ENCODE measurements at places on chromosomes 5 and 9.

DNA sequence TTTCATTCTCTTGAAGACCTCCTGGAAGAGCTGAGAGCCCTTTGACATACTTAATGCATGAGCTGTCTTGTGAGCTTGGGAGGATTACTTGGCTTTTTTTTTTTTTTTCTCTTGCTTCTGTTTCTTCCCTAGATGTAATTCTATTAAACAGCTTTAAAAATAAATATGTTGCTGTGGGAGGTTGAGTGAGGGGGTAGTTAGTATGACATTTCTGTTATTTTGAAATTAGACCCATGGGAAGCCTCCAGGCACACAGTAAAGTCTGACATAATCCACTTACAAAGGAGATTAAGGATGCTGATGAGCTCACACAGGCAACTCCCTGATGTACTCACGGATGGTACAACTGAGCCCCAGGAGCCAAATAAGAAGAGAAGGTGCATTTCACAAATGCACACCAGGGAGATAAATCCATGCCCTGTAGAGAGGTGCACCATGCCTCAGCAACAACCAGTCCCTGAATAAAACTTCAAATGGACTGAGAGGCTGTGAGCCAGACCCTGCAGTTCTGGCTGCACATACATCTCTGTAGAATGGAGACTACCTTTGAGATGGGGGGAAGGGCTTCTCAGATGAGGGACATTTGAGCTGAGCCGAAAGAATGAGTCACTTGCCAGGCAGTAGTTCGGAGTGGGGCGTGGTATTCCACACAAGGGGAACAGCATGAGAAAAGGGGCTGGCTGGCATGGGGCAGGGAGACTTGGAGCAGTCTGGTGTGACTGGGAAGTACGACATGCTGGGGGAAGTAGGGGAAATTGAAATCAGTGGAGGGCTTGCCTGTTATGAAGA is 68.7 kb downstream of the ACTL7B start:
- H3K4me3 ChIP-seq, result no peak overlapping the region
- no peak for DNase-seq
- no peaks in the 10 kb centered on the region for H3K4me1 ChIP-seq
- H3K36me3 ChIP-seq, result no peaks in the 10 kb centered on the region

DNA sequence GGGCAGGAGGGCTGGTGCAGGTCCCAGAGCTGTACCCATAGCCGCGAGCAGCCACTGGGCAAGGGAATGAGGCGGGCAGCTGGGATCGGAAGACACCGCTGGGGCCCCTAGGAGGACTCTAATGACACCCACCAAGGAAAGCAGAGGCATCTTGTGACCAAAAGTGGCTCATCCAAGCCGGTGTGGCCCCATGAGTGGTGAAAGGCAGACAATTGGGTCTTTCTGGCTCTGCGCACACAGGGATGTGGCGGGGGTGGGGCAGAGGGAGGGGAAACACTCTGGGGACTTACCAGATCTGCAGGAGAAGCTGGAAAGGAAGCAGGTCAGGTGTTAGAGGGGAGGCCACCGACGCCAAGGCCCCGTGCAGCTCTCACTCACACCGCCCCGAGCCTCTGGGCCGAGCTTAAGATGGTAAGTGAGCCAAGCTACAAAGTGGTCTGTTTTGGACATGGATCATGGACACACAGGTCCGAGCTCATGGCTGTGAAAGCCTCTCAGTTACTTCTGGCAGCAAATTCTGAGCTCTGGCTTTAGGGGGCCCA is 42.3 kb upstream of the SARDH start:
- H3K4me1 ChIP-seq, result peaks cover 9% of the 10 kb centered on the region
- no peak overlapping the region for H3K27ac ChIP-seq

DNA sequence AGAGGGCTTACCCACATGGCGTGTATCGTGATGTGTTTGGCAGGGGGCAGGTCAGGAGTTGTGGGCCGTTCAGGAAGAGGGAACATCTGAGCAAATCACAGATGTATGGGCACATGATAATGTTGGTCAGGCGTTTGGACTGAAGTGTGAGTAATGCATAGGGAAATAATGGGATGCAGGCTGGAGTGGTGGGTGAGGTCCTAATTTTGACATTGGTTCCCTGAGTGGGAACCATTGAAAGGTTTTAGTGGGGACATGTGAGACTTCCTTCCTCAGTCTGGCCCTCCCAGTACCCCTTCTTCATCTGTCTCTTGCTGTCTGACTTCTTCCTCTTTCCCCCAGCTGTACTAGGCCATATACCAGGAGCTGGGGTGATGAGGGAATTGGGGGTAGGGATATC is 7.6 kb downstream of the OTULIN start:
- H3K27ac ChIP-seq, result peak overlapping the region; percentile 29
- DNase-seq, result no peak
- H3K27me3 ChIP-seq, result no peaks in the 10 kb centered on the region
- H3K36me3 ChIP-seq, result no peaks in the 10 kb centered on the region

DNA sequence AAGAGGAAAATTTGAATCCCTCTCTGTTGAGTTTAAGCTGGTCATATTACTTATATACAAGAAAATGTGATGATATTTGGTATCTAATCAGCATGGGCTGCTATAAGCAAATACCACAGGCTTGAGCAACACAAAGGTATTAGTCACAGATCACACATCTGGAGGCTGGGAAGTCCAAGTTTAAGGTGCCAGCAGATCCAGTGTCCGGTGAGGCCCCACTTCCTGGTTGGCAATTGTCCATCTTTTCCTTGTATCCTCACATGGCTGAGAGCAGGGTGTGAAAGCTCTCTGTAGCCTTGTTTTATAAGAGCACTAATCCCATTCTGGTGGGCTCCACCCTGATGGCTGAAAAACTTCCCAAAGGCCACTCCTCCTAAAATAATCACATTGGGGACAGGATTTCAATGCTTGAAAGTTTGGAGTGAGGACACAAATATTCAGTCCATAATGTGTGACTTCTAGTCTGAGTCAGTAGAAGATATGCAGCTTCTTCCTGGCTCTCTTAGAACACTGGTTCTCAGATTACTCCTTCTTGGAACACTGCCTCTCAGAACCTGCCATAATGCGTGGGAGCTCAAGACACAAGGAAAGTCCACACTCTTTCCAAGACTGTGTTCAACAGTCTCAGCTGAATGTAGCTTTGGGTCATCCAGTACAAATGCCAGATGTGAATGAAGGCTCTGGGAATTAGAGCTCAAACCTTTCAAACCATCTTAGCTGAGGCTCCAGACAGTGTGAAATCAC is 124.1 kb downstream of the PRDM9 start:
- no peaks in the 10 kb centered on the region for H3K36me3 ChIP-seq
- no peaks in the 10 kb centered on the region for H3K4me1 ChIP-seq
- H3K27me3 ChIP-seq, result no peaks in the 10 kb centered on the region
- H3K4me3 ChIP-seq, result no peak overlapping the region
- no peak overlapping the region for H3K27ac ChIP-seq

DNA sequence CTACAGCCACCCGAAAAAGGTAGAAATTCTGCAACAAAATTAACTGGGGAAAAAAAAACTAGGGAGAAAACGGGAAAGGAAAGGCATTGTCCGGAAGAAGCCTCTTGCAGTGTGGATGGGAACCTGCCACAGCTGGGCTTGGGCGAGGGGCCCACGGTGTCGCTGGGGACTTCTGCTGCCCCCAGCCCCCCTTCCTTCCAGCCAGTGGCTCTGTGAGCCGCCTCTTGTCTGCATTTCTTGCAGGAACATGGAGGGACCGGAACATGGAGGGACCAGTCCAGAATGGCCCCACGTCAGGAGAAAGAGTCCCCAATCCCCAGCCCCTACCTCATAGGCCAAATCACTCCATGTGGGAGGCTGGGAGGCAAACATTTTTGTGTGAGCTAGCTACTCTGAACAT is 36.9 kb upstream of the EXOC3 start:
- H3K4me3 ChIP-seq, result no peak overlapping the region
- no peak overlapping the region for H3K27ac ChIP-seq
- no peaks in the 10 kb centered on the region for H3K36me3 ChIP-seq
- no peaks in the 10 kb centered on the region for H3K4me1 ChIP-seq

- no peak overlapping the region for H3K4me3 ChIP-seq
- H3K27ac ChIP-seq, result no peak overlapping the region
- no peaks in the 10 kb centered on the region for H3K4me1 ChIP-seq
- peak; percentile 57 for DNase-seq
Measured at GRCh38 chr9:108761655-108762347, 94.0 kb downstream of the ACTL7B start.

DNA sequence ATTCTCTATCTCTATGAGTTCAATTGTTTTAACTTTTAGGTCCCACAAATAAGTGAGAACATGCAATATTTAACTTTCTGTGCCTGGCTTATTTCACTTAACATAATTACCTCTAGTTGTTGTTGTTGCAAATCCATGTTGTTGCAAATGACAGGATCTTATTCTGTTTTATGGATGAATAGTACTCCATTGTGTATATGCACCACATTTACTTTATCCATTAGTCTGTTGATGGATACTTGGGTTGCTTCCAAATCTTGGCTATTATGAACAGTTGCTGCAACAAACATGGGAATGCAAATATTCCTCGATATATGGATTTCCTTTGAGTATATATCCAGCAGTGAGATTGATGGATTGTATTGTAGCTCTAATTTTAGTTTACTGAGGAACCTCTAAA is 36.3 kb downstream of the MEGF9 start:
- no peaks in the 10 kb centered on the region for H3K36me3 ChIP-seq
- no peak for DNase-seq
- no peak overlapping the region for H3K27ac ChIP-seq

DNA sequence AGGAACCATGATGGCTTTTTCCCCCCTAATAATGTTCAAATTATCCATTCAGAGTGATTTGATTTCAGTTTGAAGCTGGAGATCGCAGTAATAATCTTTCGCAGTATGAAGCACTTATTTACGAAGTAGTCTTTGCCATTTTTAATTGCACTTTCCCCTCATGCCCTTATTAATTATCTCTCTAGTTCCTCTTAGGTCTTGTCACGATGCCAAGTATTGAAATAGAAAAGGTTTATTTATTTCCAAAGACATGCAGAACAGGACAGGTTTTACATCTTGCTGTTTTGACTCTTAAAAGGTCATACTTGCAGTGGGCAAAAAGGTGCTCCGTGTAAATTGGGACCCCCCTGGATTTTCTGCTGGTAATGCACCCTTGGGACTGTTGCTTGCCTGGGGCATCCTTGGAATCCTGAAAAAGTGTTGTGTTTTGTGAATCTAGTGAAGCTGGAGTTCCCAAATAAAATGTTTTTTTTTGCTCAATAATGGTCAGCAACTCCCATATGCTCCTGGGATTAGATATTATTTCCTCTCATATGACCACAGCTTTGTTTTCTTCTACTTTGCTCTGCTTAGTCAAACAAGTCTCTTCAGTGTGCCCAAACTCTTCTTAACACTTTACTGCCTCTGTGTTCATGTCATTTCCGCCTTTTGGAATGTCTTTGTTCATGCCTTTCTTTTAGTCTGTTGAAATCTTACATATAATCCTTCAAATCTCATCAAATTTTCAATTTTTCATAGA is 278.3 kb downstream of the TMEM38B start:
- no peaks in the 10 kb centered on the region for H3K36me3 ChIP-seq
- DNase-seq, result no peak
- H3K4me1 ChIP-seq, result no peaks in the 10 kb centered on the region
- no peak overlapping the region for H3K4me3 ChIP-seq
- H3K27me3 ChIP-seq, result no peaks in the 10 kb centered on the region

DNA sequence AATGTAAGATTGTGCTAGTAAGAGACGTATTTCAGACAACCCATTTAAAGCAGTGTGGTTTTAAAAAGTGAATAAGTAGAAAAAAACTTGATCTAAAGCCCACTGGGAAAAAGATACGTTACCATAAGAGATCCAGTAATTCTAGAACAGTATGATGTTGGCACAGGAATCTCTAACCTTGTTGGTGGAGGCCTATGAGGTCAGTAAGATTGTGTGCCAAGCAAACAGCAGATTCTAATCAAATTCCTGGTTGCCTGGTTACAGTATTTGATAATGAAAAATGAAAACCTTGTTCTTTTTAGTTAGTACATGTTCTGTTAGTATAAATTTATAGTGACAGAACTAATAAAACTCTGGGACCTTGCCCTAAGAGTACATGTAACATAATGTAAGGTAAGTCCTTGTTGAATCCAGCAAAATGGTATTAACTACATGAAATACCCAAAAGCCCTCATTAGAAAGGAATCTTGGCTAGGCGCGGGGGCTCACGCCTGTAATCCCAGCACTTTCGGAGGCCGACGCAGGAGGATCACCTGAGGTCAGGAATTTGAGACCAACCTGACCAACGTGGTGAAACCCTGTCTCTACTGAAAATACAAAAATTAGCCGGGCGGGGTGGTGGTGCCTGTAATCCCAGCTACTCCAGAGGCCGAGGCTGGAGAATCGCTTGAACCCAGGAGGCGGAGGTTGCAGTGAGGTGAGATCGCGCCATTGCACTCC is 33.2 kb upstream of the DMXL1 start:
- no peaks in the 10 kb centered on the region for H3K27me3 ChIP-seq
- no peaks in the 10 kb centered on the region for H3K36me3 ChIP-seq
- DNase-seq, result no peak
- H3K4me3 ChIP-seq, result no peak overlapping the region

DNA sequence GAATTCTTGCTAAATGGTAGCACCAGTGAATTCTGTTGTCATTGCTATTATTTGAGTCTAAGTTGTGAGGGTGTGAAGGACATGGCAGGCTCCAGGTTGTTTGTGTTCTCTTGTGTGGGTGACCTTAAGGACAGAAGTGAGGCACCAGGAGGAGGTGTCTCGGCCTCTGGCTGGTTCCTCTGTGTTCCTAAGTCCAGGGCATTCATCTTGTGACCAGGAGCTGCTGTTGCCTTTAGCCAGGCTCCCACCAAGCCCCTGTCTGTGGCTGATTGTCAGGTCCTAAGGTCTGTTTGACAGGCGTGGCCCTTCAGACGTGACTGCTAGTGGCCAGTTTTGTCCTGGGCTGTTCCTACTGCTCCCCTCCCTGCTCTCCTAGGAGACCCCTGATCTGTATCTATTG is 89.4 kb downstream of the ANGPTL2 start:
- no peak overlapping the region for H3K4me3 ChIP-seq
- H3K4me1 ChIP-seq, result no peaks in the 10 kb centered on the region
- peaks cover 1% of the 10 kb centered on the region for H3K36me3 ChIP-seq
- no peak for DNase-seq
- no peak overlapping the region for H3K27ac ChIP-seq

GRCh38 chr9:81558091-81558830 is 131.1 kb downstream of the TLE1 start:
- no peak overlapping the region for H3K27ac ChIP-seq
- no peak overlapping the region for H3K4me3 ChIP-seq
- H3K36me3 ChIP-seq, result no peaks in the 10 kb centered on the region

DNA sequence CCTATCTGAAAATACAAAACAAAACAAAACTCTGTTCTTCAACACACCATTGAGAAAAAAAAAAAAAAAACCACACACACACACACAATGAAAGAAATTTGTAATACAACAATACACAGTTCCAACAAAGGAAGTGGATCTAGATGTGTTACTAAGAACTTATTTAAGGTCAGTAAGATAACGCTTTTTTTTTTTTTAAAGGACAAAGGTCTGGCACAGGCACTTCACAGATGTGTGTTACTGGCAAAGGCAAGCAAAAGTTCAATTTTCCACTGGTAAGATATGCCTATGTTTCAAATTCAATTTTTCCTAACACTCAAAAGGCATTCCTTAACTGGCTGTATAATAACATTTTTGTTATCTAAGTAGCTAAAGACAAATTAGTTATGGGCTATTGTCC is 3.6 kb downstream of the RFK start:
- H3K4me3 ChIP-seq, result no peak overlapping the region
- DNase-seq, result no peak
- no peaks in the 10 kb centered on the region for H3K27me3 ChIP-seq
- no peaks in the 10 kb centered on the region for H3K36me3 ChIP-seq
- H3K4me1 ChIP-seq, result no peaks in the 10 kb centered on the region

GRCh38 chr9:98641695-98642094 is 67.0 kb downstream of the GABBR2 start:
- DNase-seq, result no peak
- H3K27me3 ChIP-seq, result no peaks in the 10 kb centered on the region
- no peak overlapping the region for H3K4me3 ChIP-seq
- no peaks in the 10 kb centered on the region for H3K36me3 ChIP-seq
